ENCODE measurements at places on chromosomes 3 and 15.

- DNase-seq = no peak
Observed at GRCh38 chr3:127260826-127261555, 26.9 kb downstream of the PRR20G start.

GRCh38 chr3:69352305-69353087 is 33.4 kb downstream of the FRMD4B start:
- no peak for DNase-seq

DNA sequence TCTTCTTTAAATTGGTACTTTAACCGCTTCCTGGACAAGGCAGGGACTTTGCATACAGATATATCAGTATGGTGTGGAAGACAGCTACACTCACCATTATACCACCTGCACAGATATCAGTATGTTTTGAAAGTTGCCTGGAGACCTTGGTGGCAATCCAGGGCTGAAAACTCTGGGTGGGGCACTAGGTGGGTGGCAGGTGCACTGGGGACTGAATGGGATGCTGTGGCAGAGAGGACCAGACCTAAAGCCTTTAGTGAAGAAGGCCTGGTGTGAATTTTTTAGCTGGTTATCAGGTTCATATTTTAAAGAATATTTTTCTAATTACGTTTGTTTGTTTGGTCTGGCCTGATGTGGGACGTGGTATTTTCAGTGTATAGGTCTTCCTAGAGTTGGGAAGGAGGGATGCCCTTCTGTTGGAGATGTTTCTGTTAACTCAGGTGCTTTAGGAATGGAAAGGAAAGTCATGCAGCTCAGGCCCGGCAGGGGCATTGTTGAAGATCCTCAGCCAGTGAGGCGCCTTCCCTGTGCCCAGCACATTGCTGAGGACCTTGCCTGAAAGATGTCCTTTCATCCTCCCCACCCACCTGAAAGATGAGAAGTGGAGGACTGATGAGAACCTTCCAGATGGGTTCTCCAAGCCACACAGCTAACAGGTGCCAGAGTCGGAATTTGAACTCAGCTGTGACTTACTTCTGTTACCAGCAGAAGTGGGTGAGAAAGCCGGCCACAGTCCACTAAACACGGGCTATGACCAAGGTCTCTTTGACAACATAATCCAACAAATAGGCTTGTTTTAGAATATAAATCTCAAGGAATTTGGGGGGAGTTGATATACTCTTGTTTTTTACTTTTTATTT is 77.3 kb downstream of the APBA2 start:
- no peak for DNase-seq

- DNase-seq = no peak
Observed at GRCh38 chr3:164673738-164674137, 404.6 kb downstream of the SI start.

GRCh38 chr3:108159105-108159504 is 63.1 kb downstream of the IFT57 start:
- no peak for DNase-seq

DNA sequence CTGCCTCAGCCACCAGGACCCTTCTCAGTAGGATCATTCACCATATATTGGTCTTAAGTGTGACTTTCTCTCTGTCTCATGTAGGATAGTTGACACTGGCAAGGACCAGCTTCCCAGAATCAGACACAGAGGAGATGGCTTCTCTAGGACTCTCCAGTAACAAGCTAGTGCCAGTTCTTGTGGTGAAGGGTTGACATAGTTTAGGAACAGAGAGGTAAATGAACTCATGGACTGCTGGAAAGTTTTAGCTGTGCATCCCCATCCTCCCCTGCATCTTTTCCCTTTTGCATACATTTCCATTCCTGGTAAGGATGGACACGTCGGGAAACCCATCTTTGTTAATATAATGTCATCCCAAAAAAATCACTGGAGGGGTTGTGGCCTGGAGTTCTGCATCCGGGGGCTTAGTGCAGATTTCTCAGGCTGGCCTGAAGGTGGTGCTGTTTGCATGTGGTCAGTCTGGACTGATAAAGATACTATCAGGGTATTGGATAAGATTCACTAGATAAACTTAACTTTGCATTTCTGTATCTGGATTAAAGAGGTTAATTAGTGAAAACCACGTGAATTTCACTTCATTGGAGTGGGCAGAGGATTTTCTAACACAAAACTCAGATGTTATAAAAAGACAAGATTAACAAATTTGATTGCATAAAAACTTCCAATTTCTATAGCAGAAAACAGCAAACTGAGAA is 110.8 kb downstream of the TBC1D2B start:
- no peak for DNase-seq

DNA sequence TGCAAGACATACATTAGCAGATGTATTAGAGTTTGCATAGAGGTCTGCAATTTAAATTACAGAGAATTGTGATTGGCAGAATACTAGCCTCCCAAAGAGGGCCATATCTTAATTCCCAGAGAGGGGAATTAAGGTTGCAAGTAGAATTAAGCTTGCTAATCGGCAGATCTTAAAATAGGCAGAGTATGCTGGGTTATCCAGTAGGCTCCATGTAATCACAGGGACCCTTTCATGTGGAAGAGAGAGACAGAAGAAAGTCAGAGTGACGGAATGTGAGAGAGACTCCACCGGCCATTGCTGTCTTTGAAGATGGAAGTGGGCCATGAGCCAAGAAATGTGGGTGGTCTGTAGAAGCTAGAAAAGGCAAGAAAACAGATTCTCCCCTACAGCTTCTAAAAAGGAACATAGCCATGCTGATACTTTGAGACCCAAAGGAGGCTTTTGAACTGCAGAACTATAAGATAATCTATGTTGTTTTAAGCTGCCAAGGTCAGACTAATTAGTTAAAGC is 38.8 kb downstream of the IMPG2 start:
- DNase-seq = no peak

GRCh38 chr3:106345353-106346027 is 476.7 kb upstream of the CBLB start:
- DNase-seq = no peak

- DNase-seq = no peak
Observed at GRCh38 chr3:10974746-10975375, 17.7 kb upstream of the SLC6A1 start.

- no peak for DNase-seq
Observed at GRCh38 chr15:74868059-74868458, 5.1 kb downstream of the SCAMP2 start.

GRCh38 chr3:174423936-174424335 is 435.2 kb upstream of the NAALADL2 start:
- no peak for DNase-seq

DNA sequence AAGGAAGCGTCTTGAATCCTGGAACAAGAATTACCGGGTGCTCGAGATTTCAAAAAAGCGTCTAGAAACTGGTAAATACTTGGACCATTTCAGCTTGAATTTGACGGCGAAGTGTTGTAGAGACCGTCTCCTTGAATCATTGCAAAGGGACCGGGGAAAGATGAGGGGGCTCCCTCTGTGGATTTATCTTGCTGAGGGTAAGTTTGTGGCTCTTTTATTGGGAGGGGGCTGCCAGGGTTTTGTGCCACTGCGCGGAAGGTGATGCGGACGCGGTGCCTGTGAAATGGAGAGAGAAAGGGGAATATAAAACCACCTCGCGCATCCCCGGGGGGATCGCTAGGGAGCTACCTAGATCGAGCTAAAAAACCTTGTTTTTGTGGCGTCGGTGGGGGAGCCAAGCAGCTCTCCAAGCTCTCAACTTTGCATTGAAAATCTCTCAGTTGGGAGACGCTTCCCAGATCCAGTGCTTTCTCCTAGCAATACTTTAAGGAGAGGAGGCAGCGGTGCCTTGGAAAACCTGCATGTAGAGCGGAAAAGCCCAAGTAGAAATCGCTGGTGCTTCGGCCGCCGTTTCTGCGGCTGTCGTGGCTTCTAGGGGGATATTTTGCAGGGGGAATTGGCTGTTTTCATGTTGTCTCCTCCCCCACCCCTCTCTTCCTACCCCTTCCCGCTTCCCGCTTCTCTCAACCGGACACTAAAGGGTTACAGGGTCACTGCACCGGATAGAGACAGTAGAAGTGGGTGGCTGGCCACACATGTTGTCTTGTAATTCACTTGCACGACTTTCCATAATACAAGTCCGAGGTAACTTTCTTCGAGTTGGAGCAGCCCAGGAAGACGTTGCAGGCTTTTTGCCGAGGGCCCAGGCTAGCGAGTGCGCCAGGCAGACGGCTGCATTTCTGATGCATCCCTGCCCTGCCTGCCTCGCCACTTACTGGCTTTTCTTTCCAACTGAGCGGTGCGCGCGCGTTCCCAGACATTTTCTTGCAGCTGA is 187.6 kb downstream of the NLGN1 start:
- no peak for DNase-seq

DNA sequence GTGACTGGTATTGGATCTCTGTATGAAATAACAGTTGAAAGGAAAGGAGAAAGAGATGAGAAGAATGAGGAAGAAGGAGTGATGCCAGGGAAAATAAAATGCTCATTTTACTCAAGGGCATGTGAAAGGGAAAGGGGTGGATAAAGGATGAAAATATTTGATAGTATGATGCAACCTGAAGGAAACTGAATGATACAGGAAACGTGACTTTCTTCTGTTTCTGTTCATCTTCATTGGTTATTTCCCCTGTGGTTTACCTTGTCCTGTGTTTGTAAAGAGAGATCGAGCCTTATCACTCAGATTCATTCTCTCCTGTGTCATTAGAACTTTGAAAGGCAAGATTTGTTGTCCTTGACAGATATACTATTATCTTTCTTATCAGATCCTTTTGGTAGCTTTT is 243.6 kb upstream of the SLITRK3 start:
- no peak for DNase-seq

DNA sequence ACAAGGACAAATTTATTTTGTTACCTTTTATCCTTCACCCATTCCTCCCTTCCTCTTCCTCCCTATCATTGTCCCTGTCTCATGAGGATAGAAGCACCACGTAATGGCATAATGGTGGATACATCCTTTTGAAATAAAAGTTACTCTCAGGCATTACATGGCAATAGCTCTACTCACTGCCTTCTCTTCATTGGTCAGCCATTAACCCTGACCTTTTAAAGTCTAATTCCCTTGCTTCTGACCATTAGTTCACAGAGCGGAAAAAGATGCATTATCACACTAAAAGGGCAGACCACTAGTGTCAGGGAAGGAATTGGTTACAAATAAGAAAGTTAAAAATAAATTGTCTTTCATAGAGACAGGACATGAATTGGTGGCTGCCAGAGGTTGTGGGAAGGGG is 54.6 kb upstream of the EIF1B start:
- no peak for DNase-seq

- no peak for DNase-seq
Observed at GRCh38 chr3:64977308-64978100, 289.7 kb upstream of the ADAMTS9 start.

DNA sequence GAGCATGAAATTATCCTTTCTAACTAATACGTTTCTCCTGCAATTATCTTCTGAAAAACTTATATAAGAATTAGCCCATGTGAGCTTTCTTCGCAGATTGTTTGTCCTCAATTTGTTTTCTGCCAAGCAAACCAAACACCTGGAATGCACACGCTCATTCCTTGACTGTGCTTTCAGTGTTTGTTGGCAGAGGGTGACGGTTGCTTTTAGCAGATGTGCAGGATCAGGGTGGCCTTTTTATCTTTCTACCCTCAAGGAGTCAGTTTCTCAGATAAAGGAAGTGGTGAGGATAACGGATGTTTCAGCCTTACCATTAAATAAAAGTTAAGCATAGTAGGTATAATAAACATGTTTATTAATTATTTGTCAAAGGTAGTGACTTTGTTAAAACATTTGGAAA is 15.2 kb downstream of the ARPP21 start:
- no peak for DNase-seq

- DNase-seq = no peak
Observed at GRCh38 chr3:142263112-142263511, 37.7 kb upstream of the GK5 start.

DNA sequence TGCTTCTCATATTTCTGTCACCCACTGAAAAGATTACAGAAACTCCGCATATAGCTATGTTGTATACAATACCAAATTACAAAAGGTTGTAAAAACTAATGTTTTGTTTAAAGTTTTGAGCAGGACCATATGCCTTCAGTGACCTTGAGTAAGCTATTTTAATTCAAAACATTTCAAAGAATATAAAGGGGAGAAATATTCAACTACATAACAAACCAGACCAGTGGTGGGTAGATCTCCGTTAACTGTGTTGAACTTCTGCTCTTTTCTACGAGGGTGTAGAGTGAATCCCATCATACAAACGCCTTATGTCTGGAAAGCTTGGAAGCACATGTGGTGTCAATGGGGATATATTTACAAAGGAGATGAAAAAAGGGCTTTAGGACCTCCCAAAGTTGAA is 68.4 kb upstream of the NR2F2 start:
- no peak for DNase-seq

GRCh38 chr3:10993729-10994065 is 1.1 kb downstream of the SLC6A1 start:
- DNase-seq = no peak

GRCh38 chr3:157417247-157417646 is 19.4 kb upstream of the PTX3 start:
- DNase-seq = no peak

- DNase-seq = no peak
Observed at GRCh38 chr3:69290430-69290829, 95.5 kb downstream of the FRMD4B start.

GRCh38 chr15:92336419-92336987 is 57.2 kb upstream of the ST8SIA2 start:
- no peak for DNase-seq

DNA sequence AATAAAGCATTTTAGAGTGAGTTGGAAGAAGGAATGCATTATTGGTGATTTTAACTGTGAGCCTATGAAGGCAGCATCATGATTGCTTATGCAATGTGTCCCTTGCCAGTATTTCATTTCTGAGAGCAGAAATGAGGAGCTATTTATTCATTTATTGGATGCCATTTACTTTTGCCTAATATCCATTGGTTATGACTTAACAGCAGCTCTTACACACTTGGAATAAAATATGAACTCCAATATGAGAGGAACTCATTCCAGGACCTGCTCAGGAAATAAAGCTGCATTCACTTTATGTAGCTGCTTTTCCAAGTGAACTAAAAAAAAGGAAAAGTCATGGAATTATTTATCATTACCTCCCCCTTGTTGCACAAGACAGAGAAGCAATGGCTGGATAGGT is 280.1 kb downstream of the LRTM1 start:
- DNase-seq = no peak

DNA sequence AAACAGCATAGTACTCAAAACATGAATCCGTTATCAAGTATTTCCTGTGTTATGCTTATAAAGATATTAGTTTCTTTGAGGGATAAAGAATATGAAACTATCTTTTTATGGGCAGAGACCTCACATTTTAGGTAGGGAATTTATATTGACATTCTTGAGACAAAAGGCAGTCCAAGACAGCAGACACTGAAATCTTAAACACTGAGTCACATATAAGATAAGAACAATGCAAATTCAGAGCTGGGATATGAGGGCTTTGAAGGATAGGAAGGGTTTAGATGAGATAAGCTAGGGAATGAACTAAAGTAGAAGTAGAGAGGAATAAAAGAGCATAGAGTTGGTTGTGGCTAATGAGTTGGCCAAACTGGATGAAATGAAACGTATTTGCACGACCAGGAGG is 58.4 kb downstream of the ASTE1 start:
- DNase-seq = no peak

GRCh38 chr3:41630708-41631107 is 331.2 kb downstream of the ULK4 start:
- DNase-seq = no peak

All from activated T-cell treated with anti-CD3 and anti-CD28 coated beads for 48 hours (primary cell).